Renal cortex interstitium (tissue), 15 donors: ENCODE measurements at places on chromosomes 13 and 19. TPM values are rescaled to one million over a fixed set of nuclear protein-coding genes. Genes with fewer than 3 reads are reported as not detected.

FPR2 gene
- 0.38 TPM for polyA plus RNA-seq

ZNF491 gene
- polyA plus RNA-seq = 3.8 TPM

ZNF177 gene
- 13.9 TPM for polyA plus RNA-seq

ARRDC5 gene
- polyA plus RNA-seq = not detected

VMAC gene
- 10.9 TPM for polyA plus RNA-seq

IZUMO4 gene
- 6.3 TPM for polyA plus RNA-seq

NFKBIB gene
- 11.0 TPM for polyA plus RNA-seq

ZNF793 gene
- 24.7 TPM for polyA plus RNA-seq

KMT5C gene
- 34.5 TPM for polyA plus RNA-seq
